ENCODE measurements at places on chromosomes 6 and 20.

DNA sequence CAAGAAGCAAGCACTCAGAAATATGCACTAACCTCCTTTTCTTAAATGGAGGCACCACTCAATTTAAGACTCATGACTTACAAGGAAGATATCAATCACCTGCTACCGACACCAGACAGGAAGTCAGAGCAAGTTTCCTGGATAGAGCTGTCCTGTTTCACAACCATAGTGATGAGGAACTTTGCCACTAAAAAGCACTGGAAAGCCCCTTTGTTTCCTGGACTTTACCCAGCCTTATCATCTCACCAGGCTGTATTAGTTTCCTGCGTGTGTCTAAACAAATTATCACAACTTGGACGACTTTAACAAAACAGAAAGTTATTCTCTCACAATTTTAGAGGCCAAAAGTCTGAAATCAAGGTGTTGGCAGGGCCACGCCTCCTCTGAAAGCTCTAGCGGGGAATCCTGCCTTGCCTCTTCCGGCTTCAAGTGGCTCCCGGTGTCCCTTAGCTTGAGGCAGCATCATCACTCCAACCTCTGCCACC lies 253.8 kb upstream of the STXBP5 start:
- no peak for DNase-seq

DNA sequence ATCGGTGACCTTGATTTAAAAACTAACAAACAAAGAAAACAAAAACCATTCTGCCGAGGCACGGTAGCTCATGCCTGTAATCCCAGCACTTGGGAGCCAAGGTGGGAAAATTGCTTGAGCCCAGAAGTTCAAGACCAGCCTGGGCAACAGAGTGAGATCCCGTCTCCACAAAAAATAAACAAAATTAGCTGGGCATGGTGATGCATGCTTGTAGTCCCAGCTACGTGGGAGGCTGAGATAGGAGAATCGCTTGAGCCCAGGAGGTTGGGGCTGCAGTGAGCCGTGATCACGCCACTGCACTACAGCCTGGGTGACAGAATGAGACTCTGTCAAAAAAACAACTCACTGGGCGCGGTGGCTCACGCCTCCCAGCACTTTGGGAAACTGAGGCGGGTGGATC lies 48.2 kb upstream of the TFAP2A start:
- DNase-seq = no peak

GRCh38 chr6:155143029-155143577 lies 120.7 kb upstream of the CLDN20 start:
- no peak for DNase-seq

DNA sequence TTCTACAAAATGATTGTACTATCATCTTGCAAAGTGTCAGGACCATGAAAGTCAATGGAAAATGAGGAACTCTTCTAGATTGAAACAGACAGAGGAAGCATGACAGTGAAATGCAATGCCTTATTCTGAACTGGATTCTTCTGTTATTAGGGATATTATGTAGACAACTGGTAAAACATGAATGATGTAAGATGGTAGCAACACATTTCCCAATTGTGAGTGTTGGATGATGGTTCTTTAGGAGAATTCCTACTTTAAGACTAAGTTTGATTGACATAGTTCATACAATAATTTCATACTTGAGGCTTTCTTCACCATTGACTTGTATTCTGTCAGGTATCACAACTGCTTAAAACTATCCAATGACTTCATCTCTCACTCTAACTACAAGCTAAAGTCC lies 4.5 kb downstream of the UBE3D start:
- DNase-seq = no peak

GRCh38 chr20:50029697-50030461 lies 47.1 kb downstream of the SNAI1 start:
- no peak for DNase-seq

DNA sequence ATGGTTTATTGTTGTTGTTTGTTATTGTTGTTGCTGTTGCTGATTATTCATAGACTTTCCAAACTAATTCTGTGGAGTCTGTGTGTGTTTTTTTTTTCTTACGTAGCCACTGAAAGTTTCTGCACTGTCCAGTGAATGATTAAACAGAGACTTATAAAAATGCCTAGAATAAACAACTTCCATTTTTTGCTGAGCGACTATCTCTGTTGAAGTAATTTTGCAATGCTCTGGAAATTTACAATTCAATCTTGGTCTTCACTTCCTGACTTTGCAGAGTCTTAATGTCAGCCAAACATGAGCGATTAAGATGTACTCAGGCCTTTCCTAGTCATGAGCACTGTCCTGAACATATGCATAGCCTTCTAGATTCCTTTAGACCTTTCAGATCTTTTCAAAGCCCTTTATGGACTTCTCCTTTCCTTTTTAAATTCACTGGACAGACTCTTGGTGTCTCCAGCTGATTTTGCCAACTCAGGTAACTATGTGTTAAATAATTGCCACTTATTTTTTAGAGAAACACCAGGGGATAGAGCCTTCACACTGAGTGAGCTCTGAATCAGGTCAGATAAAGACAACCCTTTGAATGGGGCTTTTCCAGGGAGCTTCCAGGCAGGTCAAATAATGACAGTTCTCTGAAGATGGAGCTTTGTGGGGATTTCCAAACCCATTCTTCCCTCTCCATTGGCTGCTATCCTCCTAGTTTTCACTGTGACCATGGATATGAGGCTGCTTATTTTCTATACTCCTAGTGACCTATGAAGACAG lies 622.8 kb upstream of the EPHA7 start:
- no peak for DNase-seq

DNA sequence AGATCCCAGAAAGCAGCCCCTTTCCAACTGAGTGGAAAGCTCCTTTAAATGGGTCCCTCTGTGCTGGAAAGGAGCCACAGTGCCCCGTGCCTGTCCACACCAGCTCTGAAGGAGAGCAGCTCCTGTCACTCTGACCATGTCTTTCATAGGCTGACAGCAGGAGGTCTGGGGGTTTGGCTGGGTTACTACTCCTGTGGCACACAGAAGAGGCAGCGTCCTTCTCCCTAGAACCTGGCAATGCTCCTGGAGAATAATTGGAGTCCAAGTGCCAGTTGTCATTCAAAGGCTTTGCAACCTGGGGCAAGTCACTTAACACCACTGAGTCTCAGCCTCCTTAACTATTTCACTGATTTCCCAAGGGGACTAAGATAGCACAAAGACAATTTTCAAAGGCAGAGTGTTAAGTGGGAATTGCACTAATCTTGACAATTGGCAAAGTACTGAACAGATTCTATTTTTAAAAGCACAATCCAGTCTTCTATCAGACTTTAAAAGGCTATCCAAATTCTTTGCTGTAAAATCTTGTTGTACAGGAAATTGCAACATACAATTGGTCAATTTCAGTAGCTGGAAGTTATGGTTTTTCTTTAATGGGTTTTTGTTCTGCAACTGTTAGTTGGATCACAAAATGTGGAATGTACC lies 457.2 kb downstream of the KIF16B start:
- no peak for DNase-seq

GRCh38 chr6:18380158-18380836 lies 6.9 kb upstream of the RNF144B start:
- DNase-seq = no peak

GRCh38 chr6:36113049-36113448 lies 17.3 kb upstream of the MAPK13 start:
- DNase-seq = no peak

DNA sequence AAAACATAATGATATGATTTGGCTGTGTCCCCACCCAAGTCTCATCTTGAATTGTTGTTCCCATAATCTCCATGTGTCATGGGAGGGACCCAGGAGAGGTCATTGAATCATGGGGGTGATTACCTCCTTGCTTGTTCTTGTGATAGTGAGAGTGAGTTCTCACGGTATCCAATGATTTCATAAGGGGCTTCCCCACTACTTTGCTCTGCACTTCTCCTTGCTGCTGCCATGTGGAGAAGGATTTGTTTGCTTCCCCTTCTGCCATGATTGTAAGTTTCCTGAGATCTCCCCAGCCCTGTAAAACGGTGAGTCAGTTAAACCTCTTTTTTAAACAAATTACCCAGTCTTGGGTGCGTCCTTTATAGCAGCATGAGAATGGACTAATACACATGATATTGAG lies 156.8 kb upstream of the PLCB4 start:
- no peak for DNase-seq

GRCh38 chr6:43770372-43771209 lies 580 bp downstream of the VEGFA start:
- peak; percentile 58 for DNase-seq

DNA sequence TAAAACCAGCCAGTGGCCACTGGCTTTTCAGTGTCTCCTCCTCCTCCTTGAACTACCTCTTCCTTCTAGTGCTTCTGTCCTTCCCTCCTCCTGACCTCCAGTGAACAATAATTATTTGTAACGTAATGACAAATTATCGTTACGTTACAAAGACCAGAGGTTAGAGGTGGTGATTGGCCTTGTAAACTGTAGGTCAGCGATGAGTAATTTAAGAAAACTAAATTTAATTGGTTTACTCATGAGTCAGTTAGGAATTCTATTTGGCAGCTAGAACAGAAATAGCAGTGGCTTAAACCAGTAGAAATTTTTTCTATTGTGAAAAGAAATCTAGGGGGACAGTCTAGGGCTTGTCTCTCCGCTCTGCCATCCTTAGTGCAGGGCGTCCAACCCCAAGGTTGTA lies 38.8 kb downstream of the PPARD start:
- DNase-seq = no peak

Data from activated naive CD4-positive, alpha-beta T cell treated with anti-CD3 and anti-CD28 coated beads, Interleukin-2, amount 50 U/mL, for 72 hours (primary cell).